ENCODE measurements at places on chromosomes 2 and 18.

DNA sequence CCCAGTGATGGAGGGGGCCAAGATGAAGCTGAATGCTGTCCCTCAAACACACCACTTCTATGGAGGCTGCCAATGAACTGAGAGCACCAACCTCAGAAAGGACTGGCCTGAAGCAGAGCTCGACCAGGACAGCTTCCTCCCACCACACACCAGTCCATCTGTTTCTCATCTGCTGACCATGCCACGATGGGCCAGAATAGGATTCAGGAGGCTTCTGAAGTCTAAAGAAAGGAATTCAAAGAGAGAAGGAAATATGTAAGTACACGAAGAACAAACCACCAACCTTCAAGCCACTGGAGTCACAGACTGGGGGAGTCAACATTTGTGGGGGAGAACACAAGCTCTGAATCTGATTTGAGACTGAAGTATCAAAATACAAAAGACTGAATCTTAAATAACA lies 157.6 kb upstream of the CCDC68 start:
- DNase-seq, result no peak

GRCh38 chr2:95262896-95263542 lies 11.2 kb upstream of the PROM2 start:
- DNase-seq, result no peak

DNA sequence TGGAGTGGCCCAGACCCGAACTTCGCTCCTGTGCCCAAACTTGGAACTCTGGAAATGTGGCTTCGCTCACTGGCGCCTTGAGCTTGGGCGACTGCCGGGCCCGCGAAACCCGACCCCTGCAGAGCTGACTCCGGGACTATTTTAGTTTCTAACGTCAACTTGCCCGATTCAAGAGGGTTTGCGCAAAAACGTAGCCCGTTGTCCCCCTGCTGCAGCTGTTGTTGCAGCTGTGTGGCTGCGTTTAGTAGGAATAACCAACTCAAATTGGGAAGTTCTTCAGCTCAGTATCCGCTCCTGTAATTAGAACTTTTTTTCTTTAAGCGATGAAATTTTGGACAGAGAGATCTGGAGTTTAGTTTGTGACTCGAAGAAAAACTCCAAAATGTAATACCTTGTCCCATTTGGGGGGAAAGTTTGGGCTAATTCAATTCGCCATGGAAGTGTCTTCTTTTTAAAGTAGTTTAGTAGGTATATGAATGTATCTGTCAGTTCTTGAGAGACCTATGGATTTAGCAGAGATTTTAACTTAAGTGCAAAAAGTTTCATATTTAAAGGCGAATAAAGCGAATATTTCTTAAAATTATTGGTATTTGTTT lies 559 bp downstream of the MYL12A start:
- DNase-seq, result no peak

GRCh38 chr18:62735387-62735786 lies 20.0 kb downstream of the PHLPP1 start:
- DNase-seq, result no peak

GRCh38 chr18:58605027-58606020 lies 23.6 kb downstream of the ALPK2 start:
- no peak for DNase-seq

- no peak for DNase-seq
These were observed 3.0 kb downstream of the GKN1 start for GRCh38 chr2:68977453-68977852.

- DNase-seq, result no peak
These were observed 4.4 kb upstream of the KCNIP3 start for GRCh38 chr2:95292623-95293260.

DNA sequence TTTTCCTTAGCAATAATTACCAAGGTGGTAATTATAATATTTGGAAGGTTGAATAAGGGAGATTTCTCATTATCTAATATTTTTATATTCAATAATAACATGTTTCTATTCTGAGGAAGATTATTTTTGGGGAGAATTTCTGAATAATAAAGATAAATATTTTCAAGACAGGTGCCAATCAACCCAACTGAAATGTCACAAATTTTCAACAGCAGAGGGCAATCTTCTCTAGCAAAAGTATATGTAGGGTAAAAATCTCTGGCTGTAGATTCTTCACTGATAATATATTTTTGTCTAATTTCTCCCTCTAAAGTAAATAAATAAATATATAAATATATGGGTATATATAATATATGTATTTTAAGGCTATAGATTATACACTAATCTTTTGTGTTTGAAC lies 1187.2 kb upstream of the CRIM1 start:
- DNase-seq, result no peak

DNA sequence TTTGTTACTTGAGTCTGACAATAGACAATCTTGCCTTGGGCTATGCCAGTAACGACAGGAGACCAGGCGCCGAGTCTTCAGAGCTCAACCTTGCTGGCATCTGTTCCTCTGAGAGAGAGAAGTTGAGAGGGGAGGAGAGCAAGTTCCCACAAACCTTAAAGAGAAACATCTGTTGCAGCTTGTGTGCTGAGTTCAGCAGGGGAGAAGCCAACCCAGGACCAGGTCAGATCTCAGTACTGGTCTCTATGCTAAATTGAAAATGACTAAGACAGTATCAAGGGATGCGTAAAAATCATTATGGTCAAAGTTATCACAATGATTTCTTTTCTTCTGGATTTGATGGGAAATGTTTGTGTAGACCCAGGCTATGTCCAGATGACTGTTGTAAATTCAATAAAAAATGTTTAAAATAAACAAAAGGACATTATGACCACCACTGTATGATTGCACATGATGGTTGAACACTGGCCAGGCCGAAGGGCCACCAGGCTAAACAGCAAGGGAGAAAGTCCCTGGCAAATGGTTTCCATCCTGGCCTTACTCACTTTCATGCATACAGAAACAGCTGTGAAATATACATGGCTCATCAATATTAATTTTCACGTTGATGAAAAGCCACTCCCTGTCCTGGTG lies 100.3 kb upstream of the PMAIP1 start:
- no peak for DNase-seq

DNA sequence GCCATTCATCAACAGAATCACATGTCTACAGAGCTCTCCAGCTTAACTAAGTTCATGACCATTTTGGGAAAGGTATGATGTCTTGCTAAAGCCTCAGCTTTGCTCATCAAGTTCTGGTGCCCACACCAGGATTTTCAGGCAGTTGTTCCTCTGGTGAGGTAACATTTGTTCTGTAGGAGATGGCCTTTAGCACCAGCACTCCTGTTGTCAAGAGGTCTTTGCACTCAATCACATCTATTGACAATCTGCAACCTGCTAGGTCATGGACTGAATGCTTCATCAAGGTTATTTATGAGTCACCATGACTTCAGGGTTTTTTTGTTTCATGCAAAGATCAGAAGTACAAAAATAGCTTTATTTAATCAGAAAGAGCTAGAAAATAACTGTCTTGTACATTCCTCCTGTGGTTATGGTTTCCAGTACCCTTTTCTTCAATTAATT lies 36.6 kb upstream of the VIT start:
- DNase-seq, result no peak

- DNase-seq, result no peak
These were observed 131.4 kb upstream of the CCDC68 start for GRCh38 chr18:55090564-55091188.

DNA sequence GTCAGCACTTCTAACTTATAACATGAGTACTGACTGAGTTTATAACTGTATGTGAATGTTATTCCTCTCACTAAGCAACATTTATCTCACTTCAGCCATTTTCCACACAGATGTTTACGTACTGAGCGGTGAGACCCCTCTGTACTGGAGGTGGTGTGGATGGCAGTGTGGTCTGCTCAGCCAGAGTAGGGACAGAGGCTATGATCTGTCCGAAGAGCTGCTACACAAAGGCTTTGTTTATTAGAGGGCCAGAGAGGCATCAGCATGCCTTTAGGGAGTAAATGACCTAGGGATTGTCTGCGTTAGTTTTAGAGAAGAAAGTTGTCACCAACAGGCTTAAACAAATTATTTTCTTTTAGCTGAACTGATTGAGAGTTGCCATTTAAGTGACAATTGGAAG lies 23.2 kb upstream of the TACR1 start:
- no peak for DNase-seq

DNA sequence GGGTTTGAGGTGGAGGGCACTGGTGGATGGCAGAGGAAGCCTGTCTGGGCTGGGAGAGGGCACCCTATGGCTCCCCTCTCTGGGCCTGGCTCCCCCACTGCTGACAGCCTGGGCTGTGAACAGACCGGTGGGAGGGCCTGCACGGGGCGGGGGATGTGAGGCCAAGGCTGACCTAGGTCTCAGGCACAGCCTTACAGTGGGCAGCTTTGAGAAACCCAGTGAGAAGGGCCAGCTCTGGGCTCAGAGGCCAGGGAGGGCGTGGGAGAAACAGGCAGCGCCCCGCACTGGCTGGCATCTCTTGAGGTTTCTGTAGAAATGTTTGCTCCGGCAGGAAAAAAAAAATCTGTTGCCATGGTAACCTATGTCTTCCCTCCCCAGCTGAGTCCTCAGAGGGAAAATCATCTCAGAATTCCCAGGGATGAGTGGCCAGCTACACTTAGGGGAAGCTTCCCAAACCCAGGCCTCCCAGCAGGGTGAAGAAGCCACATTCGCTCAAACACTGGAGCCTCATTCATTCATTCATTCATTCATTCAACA lies 71.7 kb upstream of the TAF1B start:
- no peak for DNase-seq

- DNase-seq, result no peak
These were observed 17.1 kb downstream of the CREB1 start for GRCh38 chr2:207546822-207547221.

GRCh38 chr2:132697556-132698205 lies 27.7 kb upstream of the LYPD1 start:
- no peak for DNase-seq

DNA sequence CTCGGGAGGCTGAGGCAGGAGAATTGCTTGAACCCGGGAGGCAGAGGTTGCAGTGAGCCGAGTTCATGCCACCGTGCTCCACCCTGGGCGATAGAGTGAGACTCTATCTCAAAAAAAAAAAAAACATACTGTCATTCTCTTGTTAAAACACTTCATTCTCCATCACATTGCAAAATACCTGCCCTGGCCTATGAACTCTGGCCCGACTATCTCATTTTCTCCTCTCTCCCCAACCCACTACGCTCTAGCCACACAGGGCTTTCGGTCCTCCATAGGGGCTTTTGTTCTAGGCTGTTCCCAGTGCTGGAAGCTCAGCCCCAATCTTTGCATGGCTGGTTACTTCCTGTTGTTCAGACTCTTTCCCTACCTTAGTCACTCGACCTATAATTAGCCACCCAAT lies 10.3 kb downstream of the CEP76 start:
- no peak for DNase-seq

- DNase-seq, result no peak
These were observed 679.0 kb upstream of the ID2 start for GRCh38 chr2:8002765-8003393.

DNA sequence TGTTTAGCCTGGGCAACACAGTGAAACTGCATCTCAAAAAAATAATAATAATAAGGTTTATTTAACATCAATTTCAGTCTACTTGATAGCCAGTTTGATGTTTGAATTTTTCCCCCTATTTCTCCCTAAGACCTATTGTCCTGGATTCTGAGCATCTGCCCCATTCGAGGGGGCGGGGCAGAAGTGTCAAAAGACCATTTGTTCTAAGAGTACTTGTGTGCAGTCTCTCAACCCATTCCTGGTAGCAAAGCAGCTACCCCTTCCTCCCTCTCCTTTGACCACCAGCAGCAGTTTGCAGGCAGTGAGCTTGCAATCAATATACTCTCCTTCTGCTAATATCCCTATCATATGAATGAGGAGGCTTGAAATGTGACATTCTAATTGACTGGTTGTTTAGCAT lies 71.9 kb downstream of the VWC2L start:
- DNase-seq, result no peak

DNA sequence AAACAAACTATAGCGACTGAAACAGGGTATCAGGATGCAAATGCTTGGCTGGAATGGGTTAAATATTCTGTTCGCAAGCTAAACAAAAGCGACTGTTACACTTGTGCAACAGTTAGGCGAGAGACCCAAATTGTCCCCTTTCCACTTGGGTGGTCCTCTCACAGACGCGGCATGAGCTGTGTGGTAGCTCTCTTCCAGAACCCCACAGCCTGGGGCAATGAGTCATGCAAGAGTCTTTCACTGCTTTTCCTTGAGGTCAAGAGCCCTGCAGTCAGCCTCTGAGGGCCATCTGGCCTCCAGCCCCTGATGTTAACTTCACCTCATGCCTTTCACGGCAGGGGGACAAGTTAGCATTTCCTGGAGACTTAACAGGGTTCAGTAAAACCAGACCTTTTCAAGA lies 25.7 kb downstream of the SULT1C4 start:
- DNase-seq, result no peak

DNA sequence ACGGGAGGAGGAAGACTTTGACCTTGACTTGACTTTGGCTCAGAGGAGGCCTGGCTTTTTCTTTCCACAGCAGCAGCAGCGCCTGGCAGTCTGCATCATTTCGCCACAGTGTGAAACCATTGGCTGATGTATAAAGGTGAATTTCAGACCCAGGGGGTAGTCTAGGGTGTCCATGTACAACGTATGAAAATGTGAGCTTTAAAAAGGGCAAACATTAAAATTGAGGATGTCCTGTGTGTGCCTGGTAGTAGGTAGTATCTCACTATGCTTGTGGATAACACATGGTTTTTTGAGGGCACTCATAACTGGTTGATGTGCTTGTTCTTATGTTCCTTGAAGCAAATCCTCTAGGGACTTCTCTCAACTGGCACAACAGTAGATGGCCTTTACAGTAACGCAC lies 86.1 kb downstream of the LPIN1 start:
- DNase-seq, result no peak

DNA sequence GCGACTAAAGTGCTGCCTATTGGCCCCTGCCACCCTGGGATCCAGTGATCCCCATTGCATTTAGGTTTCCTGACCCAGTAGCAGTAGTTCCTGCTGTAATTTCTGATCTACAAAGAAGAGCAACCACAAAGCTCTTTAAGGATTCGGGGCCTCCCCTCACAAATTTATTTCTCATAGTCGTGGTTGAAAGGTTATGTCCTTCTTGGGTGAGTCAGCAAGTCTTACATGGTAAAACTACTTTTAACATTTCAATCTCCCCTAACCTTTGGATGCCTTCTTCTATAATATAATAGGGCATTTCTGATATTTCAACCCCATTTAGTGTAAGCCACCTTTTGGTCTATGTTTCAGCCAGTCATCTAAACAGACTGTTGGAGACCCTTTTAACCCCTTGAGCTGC lies 14.9 kb downstream of the PIKFYVE start:
- no peak for DNase-seq

DNA sequence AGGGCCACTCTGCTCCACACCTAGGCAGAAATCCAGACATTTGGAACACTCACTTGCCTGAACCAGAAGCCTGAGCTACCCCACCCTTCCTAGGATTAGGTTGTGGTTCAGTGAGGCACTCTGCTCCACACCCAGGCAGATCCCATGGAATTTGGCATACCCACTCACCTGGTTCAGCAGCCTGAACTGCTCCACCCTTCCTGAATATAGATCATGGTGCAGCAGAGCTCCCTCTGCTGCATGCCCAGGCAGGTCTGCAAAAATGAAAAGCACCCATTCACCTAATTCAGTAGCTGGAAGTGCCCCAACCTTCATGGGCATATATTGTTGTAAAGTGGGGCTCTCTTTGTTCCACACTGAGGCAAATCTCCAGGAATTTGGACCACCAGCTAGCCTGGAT lies 185.1 kb upstream of the CNTNAP5 start:
- no peak for DNase-seq

- no peak for DNase-seq
These were observed 94.3 kb upstream of the WDSUB1 start for GRCh38 chr2:159380685-159381239.

- no peak for DNase-seq
These were observed 219.0 kb downstream of the MYO3B start for GRCh38 chr2:170396799-170397459.

GRCh38 chr2:224162122-224162521 lies 123.0 kb upstream of the SERPINE2 start:
- no peak for DNase-seq
